NB4 (cell line): ENCODE measurements at places on chromosomes 6 and 20.
A peak's percentile ranks its signal among the peaks of the same experiment; 100 is the strongest.

- no peak for DNase-seq
Observed at GRCh38 chr6:9140172-9140571, 704.8 kb upstream of the SLC35B3 start.

GRCh38 chr20:15317546-15318232 lies 980.3 kb upstream of the FLRT3 start:
- DNase-seq, result no peak

- peak; percentile 56 for DNase-seq
Observed at GRCh38 chr6:53461041-53461656, 83.8 kb downstream of the GCLC start.

- peak; percentile 92 for DNase-seq
Observed at GRCh38 chr6:37050045-37050853, 44.8 kb downstream of the FGD2 start.

DNA sequence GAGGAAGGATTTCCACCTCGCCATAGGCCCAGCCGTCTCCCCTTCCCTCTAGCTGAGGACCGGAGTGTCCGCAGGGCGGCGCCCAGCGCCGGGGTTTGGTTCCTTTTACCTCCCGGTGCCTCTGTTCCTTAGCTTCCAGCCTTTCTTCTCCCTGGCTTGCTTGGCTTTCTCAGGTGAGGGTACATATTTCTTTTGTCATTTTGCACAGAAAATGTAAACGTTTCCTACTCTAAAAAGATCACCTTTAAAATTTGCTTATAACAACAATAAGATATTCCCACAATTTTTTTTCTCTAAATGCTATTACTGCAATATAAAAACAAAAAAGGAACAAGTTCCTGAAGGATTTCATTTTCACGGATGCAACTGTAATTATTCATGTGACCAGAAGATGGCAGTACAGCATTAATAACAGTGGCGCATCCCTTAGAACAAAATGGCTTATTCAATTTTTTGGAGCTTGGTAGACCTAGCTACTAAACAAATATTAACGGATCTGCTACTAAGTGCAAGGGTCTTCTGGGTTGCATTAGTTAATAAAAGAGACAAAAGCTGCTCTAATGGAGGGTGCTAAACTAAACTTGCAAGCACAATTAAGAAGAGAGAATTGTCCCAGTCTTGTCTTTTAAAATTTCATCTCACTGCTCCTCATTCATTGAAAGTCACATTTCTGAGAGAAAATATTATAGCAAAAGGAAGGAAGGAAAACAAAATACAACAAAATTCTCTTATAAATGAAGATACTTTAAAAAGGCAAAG lies 172.9 kb downstream of the ADGRG6 start:
- DNase-seq, result peak; percentile 68

DNA sequence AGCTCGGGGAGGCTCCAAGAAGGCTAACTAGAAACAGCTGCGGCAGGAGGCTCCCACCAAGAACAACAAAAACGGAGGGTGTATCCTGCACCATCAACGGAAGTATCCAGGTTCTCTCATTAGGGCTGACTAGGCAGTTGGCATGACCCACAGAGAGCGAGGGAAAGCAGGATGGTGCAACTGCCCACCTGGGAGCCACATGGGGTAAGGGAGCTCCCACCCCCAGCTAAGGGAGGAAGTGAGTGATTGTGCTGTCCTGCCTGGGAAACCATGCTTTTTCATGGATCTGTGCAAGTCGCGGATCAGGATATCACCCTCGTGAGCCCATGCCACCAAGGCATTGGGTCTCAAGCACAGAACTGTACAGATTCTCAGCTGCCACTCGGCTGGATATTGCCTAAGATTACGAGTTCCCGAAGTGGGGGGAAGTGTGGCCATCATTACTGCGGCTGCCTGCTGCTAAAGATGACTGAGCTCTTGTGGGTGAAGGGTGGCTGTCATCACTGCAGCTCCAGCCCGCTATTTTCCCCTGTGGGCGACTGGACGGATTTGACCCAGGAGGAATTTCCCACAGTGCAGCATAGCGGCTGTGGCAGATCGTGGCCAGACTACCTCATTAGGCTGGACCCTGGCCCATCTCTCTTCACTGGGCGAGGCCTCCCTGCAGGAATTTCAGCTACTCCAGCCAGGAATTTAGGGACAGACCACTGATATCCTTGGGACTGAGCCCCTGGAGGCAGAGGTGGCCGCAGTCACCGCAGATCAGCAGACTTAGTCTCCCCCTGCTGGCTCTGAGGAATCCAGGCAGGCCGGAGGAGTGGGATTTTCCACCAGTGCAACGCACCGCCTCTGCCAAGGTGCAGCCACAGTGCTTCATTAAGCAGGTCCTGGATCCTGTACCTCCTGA lies 515.7 kb downstream of the FRK start:
- no peak for DNase-seq

DNA sequence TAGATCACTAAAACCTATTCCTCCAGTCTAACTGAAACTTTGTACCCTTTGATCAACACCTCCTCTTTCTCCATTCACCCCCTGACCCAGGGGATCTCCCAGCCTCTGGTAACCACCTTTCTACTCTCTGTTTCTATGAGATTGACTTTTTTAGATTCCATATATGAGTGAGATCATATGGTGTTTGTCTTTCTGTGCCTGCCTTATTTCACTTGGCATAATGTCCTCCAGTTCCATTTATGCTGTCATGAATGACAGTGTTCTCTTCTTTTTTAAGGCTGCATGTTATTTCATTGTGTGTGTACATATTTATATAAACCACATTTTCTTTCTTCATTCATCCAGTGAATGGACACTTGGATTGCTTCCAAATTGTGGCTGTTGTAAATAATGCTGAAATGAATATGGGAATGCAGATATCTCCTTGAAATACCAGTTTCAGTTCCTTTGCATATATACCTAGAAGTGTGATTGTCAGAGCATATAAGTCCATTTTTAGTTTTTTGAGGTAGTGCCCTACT lies 57.7 kb downstream of the DHX35 start:
- no peak for DNase-seq
